ENCODE measurements at places on chromosomes 2 and 18. TPM values are rescaled to one million over a fixed set of nuclear protein-coding genes. Genes with fewer than 3 reads are reported as not detected.

The TUBB8B gene
- total RNA-seq: 0.49 TPM

The ASXL2 gene
- total RNA-seq: 55.0 TPM

DNA sequence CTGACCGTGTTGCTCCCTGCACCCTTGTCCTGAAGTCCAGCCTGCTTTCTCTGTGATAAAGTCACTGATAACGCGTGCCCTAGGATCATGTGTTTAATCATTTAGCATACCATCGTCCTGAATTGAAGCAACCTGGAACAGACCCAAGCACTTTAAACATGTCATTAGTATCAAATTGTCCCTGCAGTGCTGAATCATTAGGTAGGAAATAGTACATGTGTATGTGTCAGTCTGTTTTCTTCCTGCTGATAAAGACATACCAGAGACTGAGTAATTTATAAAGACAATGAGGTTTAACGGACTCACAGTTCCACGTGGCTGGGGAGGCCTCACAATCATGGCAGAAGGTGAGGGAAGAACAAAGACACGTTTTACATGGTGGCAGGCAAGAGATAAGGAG is 2.8 kb downstream of the ASB18 start:
- no peaks in the 10 kb centered on the region for H3K27me3 ChIP-seq
- H3K36me3 ChIP-seq: no peaks in the 10 kb centered on the region
- H3K4me3 ChIP-seq: no peak overlapping the region
- no peaks in the 10 kb centered on the region for H3K4me1 ChIP-seq

DNA sequence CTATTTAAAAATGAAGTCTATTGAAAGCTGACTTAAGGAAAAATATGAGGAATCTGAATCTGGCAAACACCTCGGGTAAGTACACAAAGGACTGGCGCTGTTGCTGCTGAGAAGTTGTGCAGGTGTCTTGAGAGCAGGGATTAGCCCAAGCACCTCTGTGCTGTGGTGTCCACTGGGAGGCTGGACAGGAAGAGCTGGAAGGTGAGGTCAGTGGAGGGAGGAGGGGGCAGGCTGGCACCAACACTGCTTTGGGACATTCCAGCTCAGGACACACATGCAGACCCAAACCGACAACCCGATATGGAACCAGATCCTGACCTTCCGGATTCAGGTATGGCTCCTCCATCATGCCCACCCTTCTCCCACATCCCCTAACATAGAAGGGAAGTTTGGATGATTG is 20.6 kb downstream of the FER1L5 start:
- H3K4me1 ChIP-seq: no peaks in the 10 kb centered on the region
- H3K27ac ChIP-seq: no peak overlapping the region
- no peak for DNase-seq
- no peaks in the 10 kb centered on the region for H3K36me3 ChIP-seq
- no peaks in the 10 kb centered on the region for H3K27me3 ChIP-seq
- no peak overlapping the region for H3K4me3 ChIP-seq

DNA sequence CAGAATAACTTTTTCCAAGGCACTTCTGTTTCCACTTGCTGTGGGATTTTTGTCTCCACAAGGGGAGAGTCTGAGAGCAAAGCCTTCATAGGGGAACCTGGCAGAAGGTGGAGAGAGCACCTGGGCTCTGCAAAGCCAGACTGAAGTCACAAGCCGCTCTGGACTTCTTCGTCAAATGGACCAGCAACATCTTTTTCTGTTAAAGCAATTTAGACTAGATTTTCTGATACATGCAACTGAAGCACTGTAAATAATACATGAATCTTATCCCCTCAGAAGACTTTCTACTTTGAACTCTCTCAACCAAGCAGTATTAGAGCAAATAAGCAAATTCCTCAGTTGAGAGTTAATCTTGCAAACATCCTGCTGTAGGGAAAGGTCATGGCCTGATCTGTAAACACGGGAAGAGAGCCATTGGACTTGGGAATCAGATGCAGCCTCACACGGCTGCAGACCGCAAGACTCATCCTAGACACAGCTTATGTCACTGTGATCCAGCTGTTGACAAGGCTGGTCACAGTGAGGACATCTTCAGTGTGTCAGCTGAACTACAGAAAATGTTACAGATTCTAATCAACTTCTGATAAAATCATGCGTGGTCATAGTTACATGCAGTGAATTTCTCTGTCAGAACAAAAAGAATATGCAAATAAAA is 3.2 kb downstream of the SH3YL1 start:
- no peaks in the 10 kb centered on the region for H3K27me3 ChIP-seq
- no peak overlapping the region for H3K4me3 ChIP-seq
- H3K4me1 ChIP-seq: peaks cover 18% of the 10 kb centered on the region
- H3K36me3 ChIP-seq: peaks cover 3% of the 10 kb centered on the region

- no peak overlapping the region for H3K27ac ChIP-seq
- H3K27me3 ChIP-seq: no peaks in the 10 kb centered on the region
- H3K4me3 ChIP-seq: no peak overlapping the region
- no peak for DNase-seq
- H3K4me1 ChIP-seq: no peaks in the 10 kb centered on the region
Observed at GRCh38 chr18:59323931-59324622, 5.6 kb upstream of the CPLX4 start.

- H3K27me3 ChIP-seq: no peaks in the 10 kb centered on the region
- peak; percentile 47 for DNase-seq
- H3K4me3 ChIP-seq: no peak overlapping the region
- H3K27ac ChIP-seq: no peak overlapping the region
- H3K36me3 ChIP-seq: no peaks in the 10 kb centered on the region
- peaks cover 20% of the 10 kb centered on the region for H3K4me1 ChIP-seq
Observed at GRCh38 chr2:187168720-187169713, 279.0 kb downstream of the CALCRL start.

GRCh38 chr2:207409517-207409916 is 120.2 kb upstream of the CREB1 start:
- no peaks in the 10 kb centered on the region for H3K4me1 ChIP-seq
- no peak overlapping the region for H3K4me3 ChIP-seq
- no peak for DNase-seq
- no peaks in the 10 kb centered on the region for H3K36me3 ChIP-seq
- no peak overlapping the region for H3K27ac ChIP-seq

GRCh38 chr2:21836261-21836660 is 712.5 kb downstream of the TDRD15 start:
- no peak overlapping the region for H3K4me3 ChIP-seq
- H3K27ac ChIP-seq: no peak overlapping the region

DNA sequence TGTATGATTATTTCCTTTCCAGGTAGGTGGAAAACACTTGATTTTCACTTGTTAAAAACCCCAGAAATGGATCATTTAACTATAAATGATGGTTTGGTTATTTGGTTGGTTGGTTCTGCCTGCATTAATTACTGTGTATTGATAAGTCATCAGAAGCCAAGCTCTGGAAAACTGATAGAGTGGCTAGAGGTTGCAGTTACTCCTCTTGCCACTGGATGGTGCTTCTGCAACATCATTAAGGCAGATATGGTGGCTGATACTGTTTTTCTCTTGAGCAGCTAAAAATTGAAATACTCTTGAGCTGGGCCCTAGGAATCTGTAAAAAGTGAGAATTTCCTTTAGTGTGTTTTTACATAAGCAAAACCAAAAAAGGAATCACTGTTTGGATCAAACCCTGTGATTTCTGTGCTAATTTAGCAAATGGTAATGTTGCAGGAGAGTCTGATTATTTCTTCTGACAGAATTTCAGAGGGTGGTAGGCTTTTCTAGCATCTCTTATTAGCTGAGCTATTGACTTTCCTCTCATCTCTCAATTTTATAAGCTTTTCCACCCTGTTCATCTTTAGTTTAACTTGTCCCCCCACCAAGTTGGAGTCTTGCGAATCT is 54.3 kb downstream of the RAB10 start:
- peak; percentile 44 for DNase-seq
- H3K4me1 ChIP-seq: no peaks in the 10 kb centered on the region
- no peak overlapping the region for H3K4me3 ChIP-seq
- H3K27ac ChIP-seq: no peak overlapping the region

All from B cell (primary cell).